Activated CD4-positive, alpha-beta T cell treated with anti-CD3 and anti-CD28 coated beads for 36 hours (primary cell): ENCODE measurements at places on chromosomes 2 and 18. TPM values are rescaled to one million over a fixed set of nuclear protein-coding genes. Genes with fewer than 3 reads are reported as not detected.

The CAPN13 gene
- total RNA-seq: not detected

The PDCD1 gene
- total RNA-seq: 33.2 TPM

- no peaks in the 10 kb centered on the region for H3K27me3 ChIP-seq
- no peaks in the 10 kb centered on the region for H3K4me1 ChIP-seq
- no peak overlapping the region for H3K4me3 ChIP-seq
These were observed 8.1 kb downstream of the PFN4 start for GRCh38 chr2:24115057-24115456.

- peaks cover 32% of the 10 kb centered on the region for H3K4me1 ChIP-seq
- H3K4me3 ChIP-seq: peak overlapping the region; percentile 63
- peak overlapping the region; percentile 0 for H3K27ac ChIP-seq
- H3K27me3 ChIP-seq: peaks cover 59% of the 10 kb centered on the region
These were observed 748 bp downstream of the LIPG start for GRCh38 chr18:49562481-49563129.
